ENCODE measurements at places on chromosomes 13 and 19.

GRCh38 chr19:1854542-1855039, 6.3 kb upstream of the REXO1 start:
- no peak for DNase-seq

GRCh38 chr13:108785844-108786243, 156.4 kb downstream of the MYO16 start:
- DNase-seq = no peak

GRCh38 chr19:33726756-33727155, 69.9 kb upstream of the KCTD15 start:
- DNase-seq = no peak

DNA sequence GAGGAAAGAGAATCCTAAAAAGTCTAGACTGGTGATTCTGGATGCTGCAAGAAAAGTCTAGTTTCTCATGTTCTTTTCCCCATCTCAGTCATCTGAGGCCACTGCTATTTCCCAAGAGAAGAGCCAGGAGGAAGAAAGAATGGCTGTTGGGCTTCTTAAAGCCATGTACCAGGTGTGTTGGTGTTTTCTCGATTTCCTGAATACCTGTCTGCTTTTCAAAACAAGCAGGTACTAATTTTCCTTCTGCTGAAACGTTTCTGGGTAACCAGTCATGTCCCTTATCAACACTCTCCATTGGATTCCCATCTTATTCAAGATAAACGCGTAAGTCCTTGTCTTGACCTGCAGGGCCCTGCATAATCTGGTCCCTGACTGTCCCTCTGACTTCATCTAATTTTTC, 1.1 kb downstream of the ZNF570 start:
- DNase-seq = no peak
